ENCODE measurements at places on chromosomes 11 and 22.

DNA sequence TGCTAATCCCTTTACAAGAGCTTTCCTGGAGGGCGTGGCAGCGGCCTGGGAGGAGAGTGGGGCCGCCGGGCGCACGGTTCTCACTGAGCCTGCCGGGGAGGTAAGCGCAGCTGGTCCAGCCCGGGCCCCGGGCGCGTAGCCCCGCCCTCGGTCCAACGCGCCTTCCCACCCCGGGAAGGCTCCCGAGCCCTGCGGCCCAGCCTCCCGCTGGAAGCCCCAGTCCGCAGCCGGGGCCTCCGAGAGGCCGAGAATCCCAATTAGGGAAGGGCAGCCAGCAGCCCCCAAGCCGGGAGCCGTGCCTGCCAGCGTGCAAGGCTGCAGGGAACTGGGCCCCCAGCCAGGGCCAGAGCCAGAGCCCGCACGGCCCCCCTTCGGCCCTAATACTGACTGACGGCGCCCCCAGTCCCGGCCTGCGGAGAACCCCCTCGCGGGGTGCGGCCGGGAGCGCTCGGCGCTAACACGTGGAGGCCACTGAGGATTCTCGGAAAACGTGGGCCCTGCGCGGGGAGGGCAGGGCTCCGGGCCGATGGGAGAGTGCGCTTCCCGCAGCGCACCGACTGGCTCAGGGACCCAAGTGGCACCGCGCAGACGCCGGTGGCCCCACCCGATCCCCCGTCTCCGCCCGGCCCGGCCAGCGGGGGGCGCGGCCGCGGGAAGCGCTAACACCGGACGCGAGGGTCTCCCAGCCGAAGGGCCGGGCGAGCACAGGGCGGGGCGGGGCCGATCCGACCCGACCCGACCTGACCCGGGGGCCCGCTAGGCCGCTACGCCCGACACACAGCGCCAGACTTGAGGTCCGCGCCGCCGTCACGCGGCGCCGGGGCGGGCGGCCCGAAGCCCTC lies 5.7 kb downstream of the ZFTA start:
- no peak for DNase-seq

- no peak for DNase-seq
Measured at GRCh38 chr22:24695561-24696511, 78.7 kb downstream of the PIWIL3 start.

DNA sequence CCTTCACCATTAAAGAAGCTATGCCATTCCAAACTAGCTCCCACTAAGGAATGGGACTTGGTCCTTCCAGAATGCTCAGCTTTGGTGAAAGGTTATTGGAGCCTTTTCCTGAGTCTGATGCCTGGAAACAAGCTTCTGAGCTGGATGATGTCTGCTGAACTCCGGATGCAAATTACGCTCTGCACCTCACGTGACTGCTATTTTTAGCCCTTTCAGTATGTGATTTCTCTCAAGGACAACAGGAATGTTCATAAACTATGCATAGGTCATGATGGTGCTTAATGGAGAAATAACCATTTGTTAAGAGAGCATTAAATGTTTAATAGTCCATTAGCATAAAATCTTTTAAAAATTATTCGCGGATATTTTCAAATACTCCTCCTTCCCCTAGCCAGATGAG lies 631.4 kb upstream of the KIRREL3 start:
- DNase-seq = no peak

GRCh38 chr11:62497132-62497801 lies 49.3 kb downstream of the AHNAK start:
- no peak for DNase-seq

DNA sequence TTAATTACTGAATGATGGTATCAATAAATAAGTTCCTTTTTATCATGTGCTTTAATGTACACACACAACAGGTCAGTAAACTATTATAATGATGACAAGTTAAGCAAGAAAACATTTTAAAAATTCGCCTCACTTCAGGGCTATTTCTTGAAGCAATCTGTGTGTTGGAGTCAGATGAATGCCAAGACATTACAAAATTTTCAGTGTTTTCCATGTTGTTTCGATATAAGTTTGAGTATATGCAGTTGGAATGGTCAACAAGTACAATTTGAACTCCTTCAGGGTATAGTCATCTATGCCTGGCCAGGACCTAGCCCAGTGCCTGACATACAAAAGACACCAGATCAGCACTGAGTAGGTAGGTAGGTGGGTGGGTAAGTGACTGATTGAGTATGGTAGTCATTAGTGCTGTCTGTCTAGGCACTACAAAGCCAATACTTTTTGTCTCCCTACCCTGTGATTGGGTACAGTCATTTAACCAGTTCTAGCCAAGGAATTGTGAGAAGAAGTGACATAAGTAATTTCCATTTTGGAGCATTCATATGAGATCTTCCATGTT lies 7.5 kb downstream of the PRCP start:
- DNase-seq = no peak

DNA sequence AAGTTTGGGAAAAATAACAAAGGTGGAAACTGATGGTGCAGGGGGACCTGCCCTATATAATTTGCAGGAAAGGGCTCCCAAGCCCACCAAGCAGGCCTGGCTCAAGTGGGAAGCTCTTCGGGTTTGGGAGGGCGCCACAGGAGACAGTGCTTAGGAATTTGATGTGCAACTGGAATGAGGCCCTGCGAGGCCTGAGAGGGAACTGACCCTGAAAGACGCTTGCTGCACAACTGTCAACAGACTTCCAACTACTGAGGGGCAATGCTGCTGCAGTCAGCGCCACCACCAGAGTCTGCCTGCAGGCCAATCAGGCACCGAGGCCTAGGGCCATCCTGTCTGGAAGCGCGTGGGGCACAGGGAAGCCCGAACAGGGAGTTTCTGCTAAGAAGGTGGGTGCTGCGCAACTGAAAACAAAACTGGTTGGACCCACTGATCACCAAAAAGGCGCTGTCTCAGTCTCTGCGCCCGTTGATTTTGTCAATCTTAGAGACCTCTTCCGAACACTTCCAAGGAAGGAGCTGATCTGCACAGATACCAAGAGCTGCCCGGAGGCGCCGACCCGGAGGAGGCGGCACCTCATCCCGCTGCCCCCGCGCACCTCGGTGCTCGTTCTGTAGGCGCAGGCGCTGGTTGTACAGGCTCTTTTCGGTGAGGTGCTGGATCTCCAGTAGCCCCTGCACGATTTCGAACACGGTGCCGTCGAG lies 667 bp downstream of the DGCR6L start:
- DNase-seq = no peak

DNA sequence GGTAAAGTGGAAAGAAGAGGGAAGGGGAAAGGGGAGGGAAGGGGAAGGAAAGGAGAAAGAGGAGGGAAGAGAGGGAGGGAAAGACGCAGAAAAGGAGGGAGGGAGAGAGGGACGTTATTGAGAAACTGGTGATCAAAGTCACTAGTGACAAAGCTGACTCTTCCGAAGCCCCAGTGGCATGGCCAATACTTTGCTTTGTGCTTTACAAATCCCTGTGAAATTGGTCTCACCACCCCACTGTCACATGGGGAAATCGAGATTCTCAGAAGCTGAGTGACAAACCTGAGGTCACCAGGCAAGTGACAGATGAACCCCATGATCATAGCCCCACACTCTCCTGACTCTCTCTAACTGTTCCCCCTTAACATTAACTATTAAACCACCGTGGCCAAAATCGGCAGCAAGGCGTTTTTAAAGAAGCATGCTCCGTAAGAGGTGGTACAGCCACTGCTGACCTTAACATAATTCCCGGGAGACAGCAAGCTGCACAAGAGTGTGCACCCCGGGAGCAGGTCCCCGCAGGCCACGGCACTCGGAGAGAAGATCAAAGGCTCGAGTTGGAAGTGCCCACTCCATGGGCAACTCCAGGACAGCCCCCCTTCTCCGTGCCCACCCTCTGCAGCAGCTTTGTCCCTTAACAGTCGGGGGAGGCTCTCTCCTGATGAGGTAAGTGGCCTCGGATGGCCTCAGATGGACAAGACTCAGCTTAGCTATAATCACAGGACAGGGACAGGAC lies 34.8 kb downstream of the CELSR1 start:
- no peak for DNase-seq

DNA sequence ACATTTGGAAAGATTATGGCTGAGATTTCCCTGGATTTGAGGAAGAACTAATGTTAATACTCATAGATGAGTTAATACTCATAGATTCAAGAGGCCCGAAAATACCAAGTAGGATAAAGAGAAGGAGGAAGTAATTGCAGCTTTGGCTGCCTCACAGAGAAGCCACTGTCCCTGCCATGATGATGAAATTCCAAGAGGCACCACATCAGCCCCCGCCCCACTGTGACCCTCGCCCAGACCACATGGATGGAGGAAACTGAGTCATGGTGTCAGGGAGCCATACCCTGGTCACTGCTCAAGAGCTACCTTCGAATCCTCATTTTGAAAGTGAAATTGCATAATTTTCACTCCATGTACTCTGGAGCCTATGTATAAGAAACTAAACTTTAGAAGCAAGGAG lies 92.9 kb upstream of the SLC22A12 start:
- DNase-seq = no peak

DNA sequence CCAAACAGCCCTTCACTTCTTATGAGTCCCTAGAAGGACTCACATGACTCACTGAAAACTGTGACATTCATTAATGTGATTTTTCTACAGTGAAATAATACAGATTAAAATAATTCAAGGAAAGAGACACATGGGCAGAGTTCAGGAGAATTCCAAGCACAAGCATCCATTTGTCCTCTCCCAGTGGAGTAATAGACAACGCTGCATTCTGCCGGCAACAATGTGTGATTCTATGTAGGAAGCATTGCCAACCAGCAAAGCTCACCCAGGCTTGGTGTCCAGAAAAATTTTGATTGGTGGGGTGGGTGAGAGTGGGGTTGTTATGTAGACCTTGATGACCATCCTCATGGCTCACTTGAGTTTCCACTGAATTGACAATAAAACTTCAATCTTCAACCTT lies 123.9 kb downstream of the VPREB1 start:
- no peak for DNase-seq

DNA sequence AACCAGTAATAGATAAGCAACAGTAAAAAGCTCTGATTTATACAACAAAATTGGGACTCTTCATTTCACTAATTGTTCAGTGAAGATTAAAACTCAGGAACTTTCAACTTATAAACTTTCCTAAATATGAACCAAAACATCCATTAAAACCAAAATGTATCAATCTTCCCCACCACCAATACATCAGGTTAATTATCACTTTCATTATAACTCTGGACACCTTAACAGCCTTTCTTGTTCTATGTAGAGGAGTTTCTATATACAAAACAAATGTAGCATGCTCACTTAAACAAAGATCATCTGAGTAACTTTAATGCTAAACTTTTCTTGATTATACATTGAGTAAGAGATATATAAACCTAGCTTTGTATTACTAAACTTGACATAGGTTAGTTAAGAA lies 74.7 kb downstream of the ST14 start:
- DNase-seq = no peak

DNA sequence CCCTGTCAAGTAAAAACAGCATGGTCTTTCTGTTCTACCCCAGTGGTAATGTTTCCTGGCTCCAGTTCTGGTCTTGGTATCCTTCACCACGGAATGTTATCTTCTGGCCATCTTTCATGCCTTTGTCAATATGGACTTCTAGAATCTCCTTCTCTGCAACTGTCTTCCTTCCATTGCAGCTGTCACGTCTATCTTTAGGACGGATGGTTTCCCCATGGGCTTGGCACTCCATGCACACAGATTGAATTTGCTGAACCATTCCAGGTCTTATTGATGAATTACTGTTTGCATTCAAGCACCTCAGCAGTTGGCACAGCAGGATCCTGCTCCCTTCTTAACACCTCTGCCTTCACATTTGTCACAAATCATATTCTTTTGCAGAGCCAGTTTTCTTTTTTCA lies 44.9 kb upstream of the SLC25A18 start:
- no peak for DNase-seq

DNA sequence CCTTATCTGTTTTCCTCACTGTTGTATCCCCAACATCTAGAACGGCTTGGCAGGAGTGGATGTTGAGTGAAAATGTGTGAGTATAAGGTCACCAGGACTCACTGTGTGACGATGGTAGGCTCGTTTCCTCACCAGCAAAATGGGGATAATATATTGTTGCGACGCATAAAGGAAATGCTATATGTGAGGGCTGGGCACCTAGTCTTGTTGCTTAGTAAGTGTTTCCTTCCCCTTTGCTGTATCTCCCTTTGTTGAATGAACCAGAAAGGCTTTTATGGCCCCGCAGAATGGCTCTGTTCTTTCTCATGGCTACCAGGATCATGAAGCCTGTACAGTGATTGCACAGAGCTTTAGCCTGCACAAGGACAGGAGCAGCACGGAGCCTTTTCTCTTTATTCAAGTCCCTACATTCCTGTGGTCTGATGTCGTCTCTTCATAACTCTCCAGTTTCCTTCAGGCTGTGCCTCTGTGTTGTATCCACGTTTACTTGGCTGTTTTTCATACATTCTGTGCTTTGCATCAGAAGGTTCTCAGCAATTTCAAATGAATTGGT lies 5.4 kb downstream of the TNRC6B start:
- no peak for DNase-seq

- DNase-seq = no peak
Measured at GRCh38 chr11:122720107-122720881, 64.8 kb downstream of the UBASH3B start.

DNA sequence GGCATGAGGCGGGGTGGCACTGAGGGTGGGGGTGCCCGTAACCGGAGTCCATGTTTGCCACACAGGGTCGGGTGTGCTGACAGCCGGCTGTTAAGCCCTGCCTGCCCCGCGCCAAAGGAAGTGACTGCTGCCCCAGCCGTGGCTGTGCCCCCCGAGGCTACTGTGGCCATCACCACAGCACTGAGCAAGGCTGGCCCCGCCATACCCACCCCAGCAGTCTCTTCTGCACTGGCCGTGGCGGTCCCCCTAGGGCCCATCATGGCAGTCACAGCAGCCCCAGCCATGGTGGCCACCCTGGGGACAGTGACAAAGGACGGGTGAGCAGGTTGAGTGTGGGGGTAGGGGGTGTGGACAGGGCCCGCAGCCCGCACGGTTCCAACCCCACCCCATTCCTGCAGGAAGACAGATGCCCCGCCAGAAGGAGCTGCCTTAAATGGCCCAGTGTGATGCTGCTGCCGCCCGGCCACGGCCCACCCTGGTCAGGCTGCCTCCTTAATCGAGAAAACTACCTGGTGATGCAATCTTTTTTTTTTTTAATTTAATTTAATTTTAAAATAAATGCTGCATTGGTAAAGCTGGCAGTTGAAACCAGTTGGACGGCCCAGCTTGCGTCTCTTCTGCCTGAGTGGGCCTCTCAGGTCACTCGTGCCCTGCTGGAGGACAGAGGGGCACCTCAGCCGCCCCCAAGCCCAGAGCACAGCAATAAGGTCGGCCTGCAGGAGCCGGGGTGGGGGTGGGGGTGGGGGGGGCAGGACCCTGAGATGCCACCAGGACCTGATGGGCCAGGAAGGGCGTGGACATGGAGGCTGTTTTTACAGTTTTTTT lies 30.8 kb downstream of the SBF1 start:
- DNase-seq = no peak

GRCh38 chr11:83449338-83449913 lies 163.3 kb upstream of the CCDC90B start:
- DNase-seq = no peak

DNA sequence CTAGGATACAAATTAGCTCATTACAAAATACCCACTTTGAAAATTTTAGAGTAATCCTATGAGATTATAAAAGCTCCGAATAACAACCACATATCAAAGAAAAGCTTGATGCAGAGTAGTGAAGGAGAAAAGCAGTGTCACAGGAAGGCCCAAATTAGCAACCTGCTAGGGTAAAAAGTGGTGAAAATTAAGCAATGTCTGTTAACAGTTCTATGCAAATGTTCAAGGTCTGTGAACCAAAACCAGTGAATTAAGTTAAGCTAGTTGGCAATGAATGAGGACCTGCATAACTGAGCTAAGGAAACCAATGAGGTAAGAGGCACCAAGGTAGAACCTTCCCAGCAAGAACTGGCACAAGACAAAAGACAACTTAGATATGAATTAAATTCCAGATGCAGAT lies 29.6 kb downstream of the PRDM10 start:
- DNase-seq = no peak

Data from stimulated activated CD8-positive, alpha-beta memory T cell treated with anti-CD3 and anti-CD28 coated beads, Interleukin-4, amount 100 ng/mL, for 4 hours (primary cell).